ENCODE measurements at places on chromosomes 4 and X. TPM values are rescaled to one million over a fixed set of nuclear protein-coding genes. Genes with fewer than 3 reads are reported as not detected.

DNA sequence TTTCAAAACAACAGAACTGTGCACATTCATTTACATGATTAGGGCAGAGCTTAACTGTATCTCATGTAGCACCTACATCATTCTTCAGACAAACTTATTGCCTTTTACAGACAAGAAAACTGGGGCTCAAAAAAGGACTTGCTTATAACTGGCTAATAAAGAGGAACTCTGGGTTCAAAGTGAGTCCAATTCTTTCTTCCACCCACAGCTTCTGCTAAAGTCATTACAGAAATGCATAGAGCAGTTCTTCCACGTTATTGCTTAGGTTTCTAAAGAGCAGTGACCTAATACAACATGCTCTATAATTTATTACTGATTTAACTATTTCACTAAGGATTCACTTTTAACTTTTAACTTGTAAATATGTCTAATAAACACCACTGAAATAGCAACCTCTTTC is 60.6 kb downstream of the ELOVL6 start:
- no peak for DNase-seq

- DNase-seq: no peak
Measured at GRCh38 chr4:152344001-152344400, 191.9 kb downstream of the FBXW7 start.

CDKL5 gene
- total RNA-seq: 12.2 TPM

DNA sequence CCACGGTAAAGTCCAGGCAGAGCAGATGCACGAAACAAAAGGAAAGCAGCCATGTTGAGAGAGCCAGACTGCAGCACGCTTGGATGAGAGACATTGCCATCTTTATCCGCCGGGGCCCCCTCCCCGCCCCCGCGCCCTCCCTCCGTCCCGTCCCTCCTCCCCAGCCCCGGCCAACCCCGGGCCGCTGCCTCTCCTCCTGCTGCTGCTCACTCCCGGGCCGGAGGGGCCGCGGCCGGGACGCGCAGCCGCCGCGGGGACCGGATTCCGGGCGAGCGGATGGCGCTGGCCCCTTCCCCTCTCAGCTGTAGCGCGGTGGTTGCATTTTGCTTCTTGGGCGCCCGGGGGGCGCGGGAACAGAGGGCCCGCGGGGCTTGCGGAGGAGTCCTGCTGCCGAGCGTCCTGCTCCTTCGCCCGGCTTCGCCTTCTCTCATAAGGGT is 542 bp downstream of the RNF150 start:
- DNase-seq: peak; percentile 73
